ENCODE measurements at places on chromosomes 2 and 18.

DNA sequence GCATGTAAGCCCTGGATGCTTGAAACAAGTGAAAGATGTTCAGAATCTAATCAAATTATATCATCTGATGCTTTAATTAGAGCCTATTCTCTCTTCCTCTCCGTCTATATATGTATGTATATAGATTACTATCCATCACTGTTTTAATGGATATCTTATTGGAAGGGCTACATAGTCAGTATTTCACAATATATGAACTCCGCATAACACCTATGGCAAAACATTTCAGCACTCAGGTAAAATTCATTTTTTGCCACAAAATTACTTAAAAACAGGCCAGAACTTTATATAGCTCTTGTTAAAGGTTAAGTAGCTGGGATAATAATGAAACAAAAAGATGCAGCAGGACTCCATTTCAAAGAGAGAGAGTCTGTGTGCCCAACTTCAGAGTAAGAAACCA, 1.2 kb downstream of the PJVK start:
- no peak for DNase-seq

GRCh38 chr2:19409046-19409445, 50.6 kb upstream of the OSR1 start:
- no peak for DNase-seq

GRCh38 chr2:63345285-63345633, 243.0 kb downstream of the WDPCP start:
- DNase-seq: no peak

DNA sequence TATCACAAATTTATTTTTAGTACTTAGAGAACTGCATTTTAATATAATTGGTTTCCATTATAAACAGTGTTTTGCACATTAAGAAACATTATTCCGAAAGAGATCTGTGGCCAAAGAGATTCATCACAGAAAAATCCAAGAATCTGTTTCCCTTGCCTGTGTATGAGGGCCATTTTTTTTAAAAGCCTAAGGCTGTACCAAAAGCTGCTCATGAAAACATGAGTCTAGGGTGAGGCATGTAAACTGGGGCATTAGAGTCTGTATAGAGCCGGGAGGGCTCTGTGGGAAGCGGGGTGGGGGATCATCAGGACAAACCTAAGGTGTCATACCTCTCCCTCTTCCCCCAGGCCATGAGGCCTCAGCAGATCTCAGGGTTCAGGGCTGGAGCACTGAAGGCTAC, 223.8 kb downstream of the FBXO15 start:
- DNase-seq: no peak

DNA sequence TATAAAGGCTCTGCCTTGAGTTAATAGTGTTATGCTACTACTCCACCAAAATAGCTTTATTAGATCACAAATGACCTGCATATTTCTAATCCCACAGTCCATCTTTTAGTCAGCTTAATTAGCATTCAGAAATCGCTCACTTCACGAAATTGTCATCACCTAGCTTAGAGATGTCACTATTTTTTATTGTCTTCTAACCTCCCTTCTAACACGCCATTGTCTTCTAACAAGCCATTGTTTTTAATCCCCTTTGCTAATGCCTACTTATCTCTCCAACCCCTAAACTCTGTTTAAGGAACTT, 97.1 kb downstream of the EPB41L5 start:
- DNase-seq: no peak

DNA sequence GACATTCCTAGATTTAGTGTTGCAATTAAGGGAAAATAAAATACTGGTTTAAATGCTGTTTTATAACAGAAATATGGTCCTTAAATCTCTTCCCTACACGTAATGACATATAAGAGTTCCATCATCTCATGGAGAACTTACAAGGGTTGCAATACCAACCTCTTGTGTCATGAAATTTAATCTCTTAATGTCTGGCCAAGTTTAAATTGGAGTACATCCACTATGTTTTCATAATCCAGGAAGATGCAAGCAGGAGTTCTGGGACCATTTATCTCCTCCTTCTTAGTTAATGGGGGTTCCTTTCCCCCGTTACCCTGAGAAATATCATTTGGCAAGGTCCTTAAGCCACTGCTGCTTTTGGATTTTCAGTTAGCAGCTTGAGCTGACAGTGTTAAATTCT, 126.0 kb upstream of the ACVR2A start:
- no peak for DNase-seq

- DNase-seq: no peak
Measured at GRCh38 chr2:128374001-128374710, 55.5 kb upstream of the HS6ST1 start.

- no peak for DNase-seq
Measured at GRCh38 chr2:203824057-203824456, 43.5 kb upstream of the CTLA4 start.
